Astrocyte (in vitro differentiated cells and primary cell): ENCODE measurements at places on chromosomes 6 and 20.

DNA sequence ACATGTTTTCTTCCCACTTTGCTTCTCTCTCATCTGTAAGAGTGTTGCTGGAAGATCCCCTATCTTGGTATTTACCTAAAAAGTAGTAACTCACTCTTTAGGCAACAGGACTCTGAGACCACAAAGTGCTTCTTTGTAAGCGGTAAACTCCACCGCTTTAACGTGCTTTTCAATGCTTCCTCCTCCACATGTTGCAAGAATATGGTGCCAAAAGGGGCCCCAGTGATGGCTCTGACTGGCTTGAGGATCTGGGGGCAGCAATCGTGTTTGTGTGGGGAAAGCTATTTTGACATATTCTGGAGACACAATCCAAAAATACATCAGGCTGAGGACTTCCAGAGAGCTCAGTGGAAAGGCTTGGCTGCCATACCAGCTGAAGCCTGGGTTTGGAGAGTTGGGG is 12.4 kb upstream of the CPNE5 start:
- no peak for DNase-seq

DNA sequence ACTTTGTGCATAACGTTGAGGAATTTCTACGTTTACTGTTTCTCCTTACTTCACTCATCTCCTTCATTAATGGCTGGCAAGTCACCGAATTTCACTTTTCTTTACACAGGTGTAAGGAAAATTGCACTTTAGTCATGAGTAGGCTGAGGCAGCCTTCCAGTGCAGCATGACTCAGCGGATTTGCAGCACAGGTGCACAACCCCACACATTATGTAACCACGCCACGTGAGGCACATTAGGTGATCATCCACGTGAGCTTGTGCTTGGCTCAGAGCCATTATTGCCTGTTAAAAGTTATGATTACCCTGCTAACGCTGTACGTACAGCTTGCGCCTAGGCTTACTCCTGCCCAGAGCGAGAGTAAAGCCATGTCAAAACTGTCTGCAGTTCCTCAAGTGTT is 158.8 kb downstream of the NKAIN2 start:
- no peak for DNase-seq

GRCh38 chr20:16491294-16491905 is 81.8 kb downstream of the KIF16B start:
- peak; percentile 51 for DNase-seq

DNA sequence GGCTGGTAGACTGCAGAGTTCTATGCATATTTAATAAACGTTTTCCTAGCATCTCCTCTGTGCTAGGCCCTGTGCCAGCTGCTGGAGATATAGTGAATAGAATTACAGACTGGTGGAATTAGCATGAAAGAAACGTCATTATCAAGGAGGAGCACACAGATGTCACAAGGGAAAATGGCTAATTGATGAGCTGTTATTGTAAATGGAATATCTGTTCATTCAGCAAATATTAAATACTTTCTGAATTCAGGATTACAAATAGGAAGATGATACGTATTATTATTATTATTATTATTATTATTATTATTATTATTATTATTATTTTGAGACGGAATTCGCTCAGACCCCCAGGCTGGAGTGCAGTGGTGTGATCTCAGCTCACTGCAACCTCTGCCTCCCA is 1.2 kb downstream of the AAR2 start:
- no peak for DNase-seq

DNA sequence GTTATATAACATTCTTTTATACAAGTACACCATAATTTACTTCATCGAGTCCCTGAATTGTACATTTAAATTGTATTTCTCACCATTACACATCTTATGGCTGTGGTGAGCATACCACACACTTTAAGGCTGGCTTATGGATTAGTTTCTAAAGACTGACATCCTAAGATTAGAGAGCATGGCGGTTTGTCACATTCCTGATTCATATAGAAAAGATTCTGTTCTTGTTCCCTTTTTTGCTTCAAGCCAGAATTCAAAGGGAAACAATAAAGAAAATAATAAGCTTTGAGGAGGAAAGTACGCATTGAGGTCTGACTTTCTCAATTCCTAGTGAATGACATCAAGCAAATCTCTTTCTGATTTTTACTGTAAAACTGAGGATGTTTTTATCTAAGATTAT is 2.5 kb downstream of the BTN1A1 start:
- no peak for DNase-seq

DNA sequence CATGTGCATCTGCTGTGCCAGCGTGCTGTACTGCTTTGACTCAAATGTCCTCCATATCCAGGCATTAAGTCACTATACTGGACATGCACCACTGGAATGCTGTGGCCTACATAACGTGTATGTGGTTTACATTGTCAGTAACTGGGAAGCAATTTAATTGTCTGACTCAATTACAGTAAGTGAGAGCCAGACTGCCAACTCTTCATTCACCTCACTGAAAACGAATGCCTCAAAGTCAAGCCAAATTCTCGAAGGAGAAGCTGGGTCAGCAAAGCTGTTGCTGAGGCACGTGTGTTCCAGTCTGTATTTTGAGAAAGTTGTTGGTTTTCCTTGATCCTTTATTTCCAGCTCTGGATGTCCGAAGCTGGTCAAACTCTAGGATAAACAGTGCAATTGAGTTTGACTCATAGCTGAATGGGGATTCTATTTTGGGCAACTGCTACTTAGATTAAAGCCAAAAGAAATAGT is 534.3 kb downstream of the COL12A1 start:
- peak; percentile 97 for DNase-seq

GRCh38 chr6:127956260-127956888 is 55.5 kb upstream of the THEMIS start:
- no peak for DNase-seq

DNA sequence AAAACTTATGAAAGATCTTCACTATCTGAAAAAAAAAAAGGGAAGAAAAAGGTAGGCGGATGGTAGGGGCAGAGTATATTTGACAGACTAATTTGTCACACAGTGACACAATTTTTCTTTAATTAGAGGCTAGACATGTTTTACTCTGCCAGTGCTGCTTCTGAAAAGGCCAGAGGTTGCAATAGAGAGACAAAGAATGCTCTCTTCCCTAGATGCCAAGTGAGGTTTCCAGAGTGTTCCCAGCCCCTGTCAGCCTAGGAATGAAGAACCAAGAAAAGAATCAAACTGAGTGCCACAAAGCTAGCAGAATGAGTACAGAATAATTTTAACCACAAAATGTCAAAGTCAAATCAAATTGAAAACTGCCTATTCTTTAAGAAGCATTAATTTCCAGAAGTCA is 13.0 kb downstream of the PNISR start:
- no peak for DNase-seq

GRCh38 chr20:18032977-18033892 is 24.5 kb downstream of the OVOL2 start:
- DNase-seq: no peak

- DNase-seq: no peak
Observed at GRCh38 chr20:46742669-46743045, 33.2 kb downstream of the SLC2A10 start.

DNA sequence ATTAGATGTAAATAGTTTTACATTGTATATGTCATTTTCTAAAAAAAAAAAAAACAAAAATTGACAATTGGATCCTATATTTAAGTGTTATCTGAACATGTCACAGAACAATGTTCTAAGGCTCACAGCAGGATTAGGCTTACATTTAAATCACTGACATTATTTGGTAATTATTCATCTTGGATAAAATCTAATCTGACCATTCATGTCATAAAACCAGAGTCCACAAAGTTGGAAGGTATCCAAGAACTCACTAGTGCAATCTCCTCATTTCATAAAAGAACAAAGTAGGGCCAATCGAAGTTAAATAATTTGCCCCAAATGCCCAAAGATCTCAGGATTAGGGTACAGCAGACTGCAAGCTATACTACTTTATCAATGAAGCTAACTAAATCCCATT is 73.0 kb downstream of the PDSS2 start:
- DNase-seq: peak; percentile 20

GRCh38 chr6:113496166-113496565 is 361.0 kb upstream of the MARCKS start:
- no peak for DNase-seq

DNA sequence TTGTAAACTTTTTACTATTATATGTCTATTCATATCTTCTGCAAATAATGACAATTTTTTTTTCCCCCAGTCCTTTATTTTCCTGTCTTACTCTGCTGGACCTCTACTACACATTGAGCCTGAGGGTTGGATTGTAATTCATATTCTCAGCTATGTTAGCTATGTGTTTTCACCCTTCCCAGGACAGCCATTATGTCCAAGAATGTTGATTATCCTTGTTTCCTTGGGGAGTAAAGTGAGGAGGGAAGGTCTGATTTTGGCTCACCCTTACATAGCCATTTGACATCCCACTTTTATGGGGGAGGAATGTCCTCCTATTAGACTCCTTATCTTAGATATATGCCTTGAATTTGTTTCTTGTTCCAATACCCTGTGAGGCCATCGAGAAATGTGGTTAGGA is 17.6 kb upstream of the TBC1D32 start:
- DNase-seq: no peak

GRCh38 chr6:148628251-148628650 is 118.6 kb upstream of the UST start:
- no peak for DNase-seq

DNA sequence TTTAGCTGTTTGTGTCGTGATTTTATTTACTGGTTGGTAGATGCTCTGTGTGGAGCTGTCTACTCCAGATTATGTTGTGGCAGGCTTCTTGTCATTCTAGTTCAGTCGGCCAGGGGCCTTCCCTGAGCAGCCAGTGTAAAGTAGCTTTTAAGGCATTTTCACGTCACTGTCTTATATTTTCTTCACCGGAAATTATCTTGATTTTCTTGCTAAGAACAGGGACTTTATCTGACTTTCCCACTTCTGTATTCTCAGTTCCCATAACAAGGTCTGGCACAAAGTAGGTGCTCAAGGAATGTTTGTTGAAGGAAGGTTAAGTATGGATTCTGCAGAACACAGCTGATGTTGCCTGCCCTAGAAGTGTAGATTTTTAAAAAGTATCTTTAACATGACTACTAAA is 868 bp downstream of the LTV1 start:
- no peak for DNase-seq

GRCh38 chr6:78462728-78463127 is 404.6 kb upstream of the IRAK1BP1 start:
- DNase-seq: no peak

DNA sequence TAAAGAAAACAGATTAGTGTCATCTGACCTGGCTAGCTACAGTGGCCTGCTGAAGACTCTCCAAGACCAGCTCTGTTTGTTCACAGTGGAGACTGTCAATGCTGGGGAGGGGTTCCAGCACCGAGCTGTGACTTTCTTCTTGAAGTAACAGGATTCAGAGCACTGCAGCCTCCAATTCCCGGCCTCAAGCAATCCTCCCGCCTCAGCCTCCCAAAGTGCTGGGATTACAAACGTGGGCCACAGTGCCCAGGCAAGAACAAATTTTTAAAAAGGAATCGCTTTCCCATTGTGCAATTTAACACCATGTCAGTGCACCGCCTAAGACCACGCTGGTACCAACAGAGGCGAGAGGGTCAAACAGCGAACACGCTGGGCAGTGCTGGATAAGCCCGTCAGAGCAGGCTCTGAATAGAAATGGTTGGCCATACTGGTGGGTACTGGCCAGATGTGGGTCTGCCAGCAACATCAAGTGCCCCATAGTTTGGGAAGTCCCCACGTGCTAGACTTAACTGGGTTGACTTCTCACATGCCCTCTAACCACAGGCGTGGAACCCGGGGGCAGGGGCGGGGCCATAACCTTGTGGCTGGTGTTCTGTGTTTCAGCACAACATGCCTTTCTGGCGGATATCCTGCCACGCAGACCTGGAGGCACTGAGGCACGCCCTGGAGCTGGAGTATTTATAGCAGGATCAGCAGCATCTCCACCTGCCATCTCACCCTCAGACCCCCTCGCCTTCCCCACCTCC is 168.9 kb downstream of the ZMYND8 start:
- no peak for DNase-seq

DNA sequence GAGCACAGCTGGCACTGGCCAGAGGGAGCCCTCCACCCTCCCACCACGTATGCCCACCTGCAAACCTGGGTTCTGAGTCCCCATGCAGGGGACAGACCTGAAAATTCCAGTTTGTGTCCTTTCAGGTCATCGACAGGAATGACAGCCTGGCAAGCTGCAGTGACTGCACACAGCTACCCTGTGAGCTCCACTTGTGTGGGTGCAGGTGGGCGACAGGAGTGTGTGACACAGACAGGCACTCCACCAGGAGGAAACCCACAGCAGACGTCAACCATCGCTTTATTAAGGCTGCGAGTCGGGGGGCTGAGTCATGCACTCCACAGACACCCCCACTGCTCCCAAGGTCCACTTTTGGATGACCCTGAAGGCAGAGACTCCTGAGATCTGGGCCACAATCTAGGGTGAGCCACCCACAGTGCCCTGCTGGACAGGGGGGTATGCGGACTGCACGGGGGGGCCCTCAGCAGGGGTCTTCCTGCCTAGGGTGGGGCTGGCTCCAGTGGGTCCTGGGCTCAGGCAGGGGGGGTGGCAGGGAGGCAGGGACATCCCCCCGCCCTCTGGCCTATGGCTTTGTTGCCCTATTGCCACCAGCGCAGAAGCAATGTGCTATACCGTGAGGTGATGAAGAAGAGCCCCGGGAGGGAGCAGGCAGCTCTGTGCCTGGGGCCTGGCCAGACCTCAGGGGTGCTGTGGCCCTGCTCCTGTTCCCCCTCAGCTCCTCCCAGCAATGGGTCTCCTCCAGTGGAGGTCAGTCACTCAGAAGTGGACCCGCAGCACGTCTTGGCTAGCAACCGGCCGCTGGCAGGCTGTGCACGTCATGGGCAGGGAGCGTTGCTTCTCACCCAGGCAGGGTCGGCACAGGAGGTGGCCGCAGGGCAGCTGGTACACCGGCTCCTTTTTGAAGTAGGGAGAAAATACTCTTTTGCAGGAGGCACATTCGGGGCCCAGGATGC is 25.1 kb upstream of the AVP start:
- no peak for DNase-seq

DNA sequence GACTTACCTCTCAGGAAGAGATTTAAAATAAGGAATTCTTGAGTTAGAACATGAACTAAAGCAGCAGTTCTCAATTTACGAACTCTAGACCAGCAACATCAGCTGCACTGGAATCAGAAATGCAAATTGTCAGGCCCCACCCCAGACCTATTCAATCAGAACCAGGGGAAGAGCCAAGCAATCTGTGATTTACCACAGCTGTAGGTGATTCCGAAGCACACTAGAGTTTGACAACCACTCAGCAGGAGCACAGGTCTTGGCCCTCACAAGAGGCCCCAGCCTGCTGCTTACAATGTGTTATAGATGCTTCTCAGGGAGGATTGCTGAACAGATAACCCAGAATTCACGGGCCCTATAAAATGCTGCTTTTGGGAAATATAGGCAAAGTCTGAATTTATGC is 279.2 kb downstream of the PTPRK start:
- DNase-seq: no peak
